Stimulated activated CD8-positive, alpha-beta memory T cell treated with anti-CD3 and anti-CD28 coated beads, Interleukin-4, amount 100 ng/mL, for 1 hour (primary cell): ENCODE measurements at places on chromosomes 5 and 9.

GRCh38 chr5:86175224-86175623, 442.5 kb upstream of the COX7C start:
- DNase-seq: no peak

DNA sequence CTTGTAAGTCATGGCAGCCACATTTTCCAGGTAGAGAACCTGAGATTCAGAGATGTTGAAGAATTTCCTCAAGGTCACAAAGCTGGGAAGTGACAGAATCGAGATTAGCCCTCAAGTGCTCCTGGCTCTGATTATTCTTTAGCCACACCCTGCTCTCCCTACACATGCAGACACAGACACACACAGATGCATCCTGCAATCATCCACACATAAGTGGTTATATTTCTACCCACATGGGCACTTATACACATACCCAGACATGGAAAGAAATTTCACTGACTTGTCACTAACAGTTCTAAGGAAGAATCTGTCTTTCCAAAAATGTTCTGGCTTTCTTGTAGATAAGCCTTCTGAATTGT, 32.2 kb upstream of the GALNT10 start:
- DNase-seq: no peak

DNA sequence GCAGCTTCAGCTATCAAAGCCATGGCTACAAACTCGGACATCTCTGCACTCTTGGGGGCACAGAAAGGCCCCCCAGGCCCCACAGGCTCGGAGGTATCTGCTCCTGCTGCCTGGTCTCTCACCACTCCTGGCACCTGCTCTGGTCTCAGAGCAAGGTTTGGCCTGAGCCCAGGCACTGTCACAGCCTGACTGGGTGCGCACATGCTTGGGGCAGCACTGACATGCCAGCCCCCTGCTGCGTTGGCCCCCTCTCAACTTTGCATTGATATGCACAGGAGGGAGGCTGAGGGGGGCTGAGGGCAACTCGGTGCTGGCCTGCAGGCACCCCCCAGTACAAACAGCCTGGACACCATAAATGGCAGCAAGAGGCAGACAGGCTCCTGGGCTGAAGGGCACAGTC, 27.1 kb upstream of the GHR start:
- no peak for DNase-seq

DNA sequence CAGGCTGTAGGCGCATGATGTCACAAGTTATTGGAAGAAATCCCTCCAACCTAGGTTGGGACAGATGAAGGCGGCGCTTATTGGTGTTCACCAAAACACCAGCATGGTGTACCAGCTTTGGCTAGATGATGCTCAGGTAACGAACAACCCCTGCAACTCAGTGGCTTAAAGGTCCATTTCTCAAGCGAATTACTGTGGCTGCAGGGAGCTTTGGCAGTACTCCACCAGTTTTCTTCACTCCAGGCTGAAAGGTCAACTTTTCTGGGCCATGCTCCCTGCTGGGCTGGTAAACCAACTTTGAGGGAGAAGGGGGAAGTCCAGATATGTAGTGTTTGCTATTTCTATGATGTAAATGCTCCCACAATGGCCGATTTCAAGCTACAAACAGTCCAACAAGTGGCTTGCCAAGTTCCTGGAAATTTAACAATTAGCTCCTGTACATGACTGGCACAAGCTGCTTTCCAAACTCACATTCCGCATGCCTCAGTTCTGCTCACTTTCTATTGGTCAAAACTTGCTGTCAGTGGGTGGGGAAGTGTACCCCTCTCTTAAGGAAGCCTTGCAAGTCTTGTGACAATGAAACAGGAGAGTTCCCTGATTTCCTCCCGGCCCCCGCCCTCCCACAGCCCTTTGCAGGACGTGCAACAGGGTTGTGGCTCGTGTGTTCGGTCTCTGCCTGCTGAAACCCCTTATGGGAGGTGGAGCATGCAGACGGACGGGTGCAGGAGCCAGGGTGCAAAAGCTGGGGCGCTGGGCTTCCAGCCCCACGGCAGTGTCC, 588 bp upstream of the ZBED3 start:
- no peak for DNase-seq

DNA sequence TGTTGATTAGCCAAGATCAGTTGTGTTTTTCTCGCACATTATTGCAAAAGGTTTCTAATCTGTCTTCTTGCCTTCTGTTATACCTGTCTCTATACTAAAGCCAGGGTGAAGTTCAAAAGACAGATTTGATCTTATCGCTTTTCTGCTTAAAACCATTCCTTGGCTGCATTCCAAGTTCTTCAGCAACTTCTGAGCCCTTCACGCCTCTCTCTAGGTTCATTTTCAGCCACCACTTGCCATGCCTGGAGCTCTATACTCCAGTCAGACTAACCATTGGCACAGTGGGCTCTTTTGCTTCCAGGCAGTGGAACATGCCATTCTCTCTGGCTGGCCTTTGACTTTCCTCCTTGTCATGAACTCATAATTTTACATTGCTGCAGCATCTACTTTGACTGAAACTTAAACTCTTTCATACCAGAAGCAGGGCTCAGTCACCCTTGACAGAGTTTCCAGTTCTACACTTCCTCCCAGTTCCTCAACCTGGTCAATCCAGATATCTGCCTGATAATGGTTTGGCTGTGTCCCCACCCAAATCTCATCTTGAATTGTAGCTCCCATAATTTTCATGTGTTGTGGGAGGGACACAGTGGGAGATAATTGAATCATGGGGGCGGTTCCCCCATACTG, 114.4 kb downstream of the SLC12A2 start:
- DNase-seq: no peak

- DNase-seq: no peak
Observed at GRCh38 chr9:131105952-131106351, 9.6 kb downstream of the AIF1L start.

- no peak for DNase-seq
Observed at GRCh38 chr5:80072103-80073073, 37.2 kb downstream of the THBS4 start.

DNA sequence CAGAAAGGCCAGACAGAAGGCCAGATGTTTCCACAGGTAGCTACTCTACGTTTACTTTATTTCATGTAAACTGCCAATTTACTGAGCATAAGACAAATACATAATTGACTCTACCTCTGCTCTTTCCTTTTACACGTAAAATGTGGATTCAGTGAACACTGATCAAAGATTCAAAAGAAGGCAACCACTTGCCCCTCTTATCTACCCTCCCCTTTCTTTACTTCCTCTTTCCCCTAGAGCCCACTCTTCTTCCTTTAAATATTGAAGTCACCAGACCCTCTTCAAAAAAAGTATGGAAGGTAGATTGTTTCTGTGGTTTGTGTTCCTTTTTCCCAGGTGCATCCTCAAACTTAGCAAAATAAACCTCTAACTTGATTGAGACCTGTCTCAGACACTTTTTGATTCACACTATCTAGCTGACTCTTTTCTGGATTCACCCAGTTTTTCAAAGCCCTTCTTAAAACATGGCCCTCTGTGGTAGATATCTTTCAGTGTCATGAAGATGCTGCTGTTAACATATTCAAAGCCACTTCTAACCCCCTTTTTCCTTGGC, 6.7 kb downstream of the FAM114A2 start:
- DNase-seq: no peak

GRCh38 chr9:100499866-100500265, 26.9 kb downstream of the TMEFF1 start:
- no peak for DNase-seq

GRCh38 chr5:34534523-34535103, 121.5 kb upstream of the RAI14 start:
- no peak for DNase-seq

GRCh38 chr9:16431666-16432392, 438.6 kb downstream of the BNC2 start:
- DNase-seq: no peak

DNA sequence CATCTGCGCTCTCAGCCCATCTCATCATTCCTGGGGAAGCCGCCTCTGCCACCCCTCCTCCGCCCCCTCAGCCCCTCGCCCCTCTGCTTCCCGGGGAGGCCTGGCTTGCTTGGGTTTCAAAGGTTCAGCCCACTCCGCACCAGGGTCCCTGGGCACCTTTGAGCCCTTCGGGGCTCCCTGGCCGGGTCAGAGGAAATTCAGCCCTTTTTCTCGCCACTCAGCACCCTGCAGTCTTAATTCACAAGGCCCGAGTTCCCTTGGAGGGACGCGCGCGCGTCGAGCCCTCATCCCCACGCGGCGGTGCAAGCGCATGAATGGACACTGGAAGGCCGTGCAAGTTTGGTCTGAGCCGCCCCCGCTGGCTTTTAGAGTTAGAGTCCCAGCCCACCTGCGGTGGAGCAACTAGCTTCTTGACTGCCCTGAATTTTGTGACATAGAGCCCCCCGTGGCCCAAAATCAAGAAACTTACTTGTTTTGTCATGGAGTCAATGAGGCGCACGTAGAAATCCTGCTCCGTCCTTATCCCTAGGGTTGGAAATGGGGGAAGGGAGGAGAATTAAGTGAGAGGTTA, 4.5 kb downstream of the EBF1 start:
- DNase-seq: no peak

GRCh38 chr5:149654231-149654630, 72.9 kb downstream of the ARHGEF37 start:
- DNase-seq: no peak

GRCh38 chr5:43316421-43316820, 3.2 kb upstream of the HMGCS1 start:
- DNase-seq: no peak

DNA sequence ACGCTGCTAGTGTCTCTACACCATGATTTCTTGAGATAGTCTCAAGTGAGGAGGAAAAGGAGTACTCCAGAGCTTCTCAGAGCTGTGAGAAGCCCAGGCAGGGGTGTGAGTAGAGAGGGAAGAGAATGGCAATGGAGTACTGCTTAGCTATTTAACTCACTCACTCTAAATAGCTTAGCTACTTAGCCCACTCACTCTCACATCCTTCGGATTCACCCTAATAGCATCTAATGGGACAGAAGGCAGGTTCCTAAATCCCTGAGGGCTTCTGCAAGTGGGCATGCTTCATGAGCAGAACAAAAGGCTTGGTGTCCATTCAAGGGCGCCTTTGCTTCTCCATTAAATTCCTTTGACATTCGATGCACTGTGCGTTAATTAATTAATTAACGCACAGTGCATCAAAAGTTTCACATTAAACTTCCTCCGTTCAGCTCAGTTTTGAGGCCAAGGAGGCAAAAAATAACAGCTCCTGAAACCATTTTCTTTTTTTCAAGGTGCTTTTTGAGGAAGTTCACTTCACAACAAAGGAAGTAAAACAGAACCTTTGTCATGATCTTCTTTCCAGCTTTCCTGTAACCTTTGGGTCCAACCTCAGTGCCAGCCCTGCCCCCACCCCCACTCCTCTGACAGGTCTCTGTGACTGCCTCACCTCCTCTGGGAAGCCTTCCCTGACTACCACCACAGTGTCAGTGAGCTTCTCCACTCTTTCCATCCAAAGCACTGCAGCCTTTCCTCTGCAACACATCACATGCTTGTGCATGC, 294.0 kb downstream of the SEC61B start:
- no peak for DNase-seq

GRCh38 chr5:139557811-139558210, 3.3 kb upstream of the UBE2D2 start:
- no peak for DNase-seq

DNA sequence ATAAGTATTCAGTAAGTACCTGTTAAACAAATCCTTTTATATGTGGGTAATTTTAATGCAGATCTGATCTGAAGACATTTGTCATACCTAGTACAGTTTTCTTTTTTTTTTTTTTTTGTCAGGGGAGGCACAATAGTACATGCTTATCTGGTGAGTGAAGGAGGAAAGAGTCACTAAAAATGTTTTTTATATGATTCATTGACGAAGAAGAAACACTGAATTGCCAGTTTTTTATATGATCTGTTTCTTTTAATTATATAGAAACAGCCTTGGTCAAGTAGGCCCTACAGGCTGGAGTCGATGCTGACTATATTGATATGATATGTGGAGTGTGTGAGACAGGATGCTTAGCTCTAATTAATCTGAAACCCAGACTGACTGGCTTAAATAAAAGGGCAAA, 315.2 kb downstream of the PSAT1 start:
- DNase-seq: no peak

DNA sequence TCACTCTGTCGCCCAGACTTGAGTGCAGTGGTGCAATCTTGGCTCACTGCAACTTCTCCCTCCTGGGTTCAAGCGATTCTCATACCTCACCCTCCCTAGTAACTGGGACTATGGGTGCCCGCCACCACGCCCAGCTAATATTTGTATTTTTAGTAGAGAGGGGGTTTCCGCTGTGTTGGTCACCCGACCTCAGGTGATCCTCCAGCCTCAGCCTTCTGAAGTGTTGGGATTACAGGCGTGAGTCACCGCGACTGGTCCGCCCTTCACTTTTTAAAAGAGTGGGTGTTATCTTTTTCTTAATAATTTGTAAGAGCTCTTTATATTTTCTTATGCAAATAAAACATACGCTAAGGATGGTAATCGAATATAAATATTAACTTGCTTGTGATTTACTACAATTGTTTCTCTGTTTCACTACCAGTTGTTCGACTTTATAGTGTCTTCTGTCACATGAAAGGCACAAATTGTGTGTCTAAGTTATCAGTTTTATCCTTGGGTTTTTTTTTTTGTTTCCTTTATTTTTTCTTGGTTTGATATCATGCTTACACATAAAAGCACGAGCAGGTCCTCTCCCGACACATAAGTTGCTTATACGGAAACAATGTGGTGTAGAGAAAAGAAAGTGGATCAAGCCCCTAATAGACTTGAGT, 1.9 kb upstream of the GPBP1 start:
- DNase-seq: no peak

DNA sequence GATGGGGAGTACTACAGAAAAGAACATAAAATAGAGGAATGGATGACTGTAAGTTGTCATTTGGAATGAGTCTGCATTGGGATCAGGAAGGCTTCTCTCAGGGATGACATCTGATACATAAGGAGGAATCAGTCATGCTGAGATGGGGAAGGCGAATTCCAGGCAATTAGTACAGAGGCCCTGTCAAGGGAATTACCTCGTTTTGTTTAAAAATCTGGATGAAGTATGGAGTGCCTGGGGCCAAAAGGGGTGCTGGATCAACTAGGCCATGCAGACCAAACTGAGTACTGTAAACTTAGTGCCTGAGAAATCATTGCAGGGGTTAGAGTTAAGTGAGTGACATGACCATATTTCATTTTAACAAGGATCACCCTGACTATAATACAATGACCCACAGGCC, 30.5 kb downstream of the JAKMIP2 start:
- DNase-seq: no peak
